ENCODE measurements at places on chromosomes 1 and 21.

DNA sequence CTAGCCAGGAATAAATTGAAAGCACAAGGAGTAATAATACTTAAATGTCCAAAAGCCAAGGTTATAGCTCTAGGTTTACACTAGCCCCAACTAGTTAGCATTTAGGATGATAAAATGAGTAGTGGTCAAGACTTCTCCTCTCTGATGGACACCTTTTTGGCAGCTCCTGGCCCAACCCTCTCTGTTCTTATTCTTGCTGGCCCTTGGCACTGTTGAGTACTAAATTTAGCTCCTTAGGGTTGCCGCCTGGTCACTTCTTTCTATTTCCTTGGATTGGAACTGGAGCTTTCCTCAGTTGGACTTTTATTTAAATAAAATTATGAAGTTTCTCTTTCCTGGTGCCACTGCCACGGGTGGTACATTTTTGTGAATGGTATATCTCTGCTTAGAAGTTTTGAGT, 28.3 kb downstream of the ARID1A start:
- DNase-seq: no peak

GRCh38 chr1:94745742-94746141, 74.4 kb upstream of the SLC44A3 start:
- DNase-seq: no peak

DNA sequence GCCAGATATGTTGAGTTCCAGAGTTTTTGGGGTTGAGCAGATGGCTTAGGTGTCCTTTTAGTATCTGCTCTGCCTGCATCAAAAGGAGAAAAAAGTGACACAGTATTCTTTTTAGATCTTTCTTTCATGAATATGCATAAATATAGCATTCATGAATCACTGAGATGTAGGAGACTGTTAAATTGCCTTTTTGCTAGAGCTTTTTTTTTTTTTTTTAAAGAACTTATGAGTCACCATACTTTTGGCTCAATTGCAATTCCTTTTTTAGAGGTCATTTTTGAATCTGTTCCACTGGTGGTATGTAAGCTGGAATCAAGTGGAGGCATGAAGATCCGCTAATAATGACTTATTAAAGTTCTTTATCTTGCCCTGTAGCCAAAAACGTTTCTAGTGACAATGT, 480.9 kb upstream of the ZRANB2 start:
- no peak for DNase-seq

- no peak for DNase-seq
These were observed 91.1 kb downstream of the PTPRU start for GRCh38 chr1:29327223-29327935.

DNA sequence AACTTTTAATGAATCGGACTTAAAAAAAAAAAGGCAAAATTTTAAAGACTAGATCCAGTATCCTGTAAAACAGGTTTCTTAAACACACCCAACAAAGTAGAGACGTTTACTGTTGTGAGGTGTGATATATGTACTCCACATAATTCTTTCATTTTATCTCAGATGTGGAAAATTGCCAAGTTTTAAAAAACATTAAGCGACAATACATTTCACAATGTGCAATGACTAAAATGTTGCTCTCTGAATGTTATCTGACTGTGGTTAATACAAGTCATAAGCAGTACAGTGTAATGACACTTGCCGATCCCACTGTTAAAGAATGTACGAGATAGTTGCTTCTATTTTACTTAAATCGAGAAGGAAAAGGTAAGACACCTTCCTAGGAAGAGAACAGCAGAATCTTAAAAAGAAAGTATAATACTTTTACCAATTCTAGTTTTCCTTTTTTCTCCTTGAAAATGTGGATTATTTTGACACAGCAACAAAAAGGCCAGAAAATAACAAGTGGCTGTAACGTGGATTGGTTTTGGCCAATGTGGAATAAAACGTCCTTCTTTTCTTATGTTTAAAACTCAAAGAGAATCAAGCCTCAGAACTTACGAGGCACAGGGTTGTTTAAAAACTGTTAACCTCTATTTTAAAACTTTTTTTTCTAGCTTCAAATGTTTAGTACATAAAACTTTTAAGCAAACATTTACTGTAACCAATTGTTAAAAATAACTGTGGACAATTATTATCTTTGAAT, 51.4 kb downstream of the TP53BP2 start:
- DNase-seq: no peak

- no peak for DNase-seq
These were observed 69.9 kb downstream of the CACHD1 start for GRCh38 chr1:64539781-64540218.

DNA sequence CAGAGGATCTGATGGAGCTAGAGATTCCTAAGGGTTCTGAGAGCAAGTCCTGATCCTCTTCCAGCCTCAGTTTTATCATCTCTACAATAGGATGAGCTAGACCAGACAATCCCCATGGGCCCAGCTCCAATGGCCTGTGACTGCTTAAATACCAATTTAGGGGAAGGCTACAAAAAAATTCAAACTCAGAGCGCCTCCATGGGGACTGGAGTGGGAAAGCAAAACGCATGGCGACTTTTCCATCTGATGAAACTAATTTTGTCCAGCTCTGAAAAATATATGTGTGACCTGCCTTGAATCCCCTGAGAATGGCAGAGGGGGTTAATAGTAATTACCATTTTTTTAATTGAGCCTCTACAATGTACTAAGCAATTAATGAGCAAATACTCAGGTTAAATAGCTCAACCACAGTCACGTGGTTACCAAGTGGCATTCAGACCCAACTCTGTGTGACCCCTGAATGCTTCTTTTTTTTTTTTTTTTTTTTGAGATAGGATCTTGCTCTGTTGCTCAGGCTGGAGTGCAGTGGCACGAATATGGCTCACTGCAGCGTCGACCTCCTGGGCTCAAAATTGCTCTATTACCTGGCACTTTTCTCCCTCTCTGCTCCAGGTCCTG, 8.4 kb downstream of the EXTL1 start:
- DNase-seq: no peak

DNA sequence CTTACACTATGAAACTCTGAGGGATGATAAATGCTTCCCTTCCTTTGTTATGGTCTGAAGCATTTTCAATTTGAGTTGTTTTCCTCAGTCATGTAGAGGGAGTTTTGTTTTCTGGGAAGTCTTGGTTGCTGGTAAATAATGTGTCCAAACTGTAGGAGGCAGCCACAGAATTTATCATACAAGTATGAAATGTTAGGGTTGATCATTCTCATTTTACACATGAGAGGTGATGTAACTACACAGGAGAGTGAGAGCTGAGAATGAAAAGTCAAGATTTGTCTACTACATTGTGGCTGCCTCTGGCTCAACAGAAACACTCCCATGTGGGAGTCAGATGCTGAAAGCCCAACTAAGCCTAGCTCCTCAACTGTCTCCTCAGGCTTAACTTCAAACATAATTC, 182.5 kb upstream of the SGIP1 start:
- DNase-seq: no peak

Measured in coronary artery (tissue), 2 donors.